ENCODE measurements at places on chromosomes 3 and 15. TPM values are rescaled to one million over a fixed set of nuclear protein-coding genes. Genes with fewer than 3 reads are reported as not detected.

DNA sequence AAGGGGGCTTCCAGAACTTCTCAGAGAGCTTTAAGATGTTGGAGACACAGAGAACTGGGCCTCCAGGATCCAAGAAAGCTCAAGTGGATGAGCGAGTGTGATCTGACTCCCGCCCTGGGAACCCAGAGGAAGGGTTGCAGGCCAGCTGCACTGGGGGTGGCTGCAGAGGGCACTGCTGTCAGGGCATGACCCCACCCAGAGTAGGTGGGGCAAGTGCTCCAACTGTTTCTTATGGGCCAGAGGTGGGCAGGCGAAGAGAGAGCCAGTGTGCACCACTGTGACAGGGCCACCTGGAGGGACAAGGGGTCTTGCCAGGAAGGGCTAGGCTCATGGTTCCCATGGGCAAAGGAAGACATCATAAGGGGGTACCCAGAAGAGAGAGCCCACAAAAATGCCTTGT is 48.8 kb downstream of the EXOG start:
- no peak overlapping the region for H3K4me3 ChIP-seq
- H3K27me3 ChIP-seq: peaks cover 7% of the 10 kb centered on the region
- H3K36me3 ChIP-seq: no peaks in the 10 kb centered on the region
- H3K27ac ChIP-seq: no peak overlapping the region
- DNase-seq: no peak

DNA sequence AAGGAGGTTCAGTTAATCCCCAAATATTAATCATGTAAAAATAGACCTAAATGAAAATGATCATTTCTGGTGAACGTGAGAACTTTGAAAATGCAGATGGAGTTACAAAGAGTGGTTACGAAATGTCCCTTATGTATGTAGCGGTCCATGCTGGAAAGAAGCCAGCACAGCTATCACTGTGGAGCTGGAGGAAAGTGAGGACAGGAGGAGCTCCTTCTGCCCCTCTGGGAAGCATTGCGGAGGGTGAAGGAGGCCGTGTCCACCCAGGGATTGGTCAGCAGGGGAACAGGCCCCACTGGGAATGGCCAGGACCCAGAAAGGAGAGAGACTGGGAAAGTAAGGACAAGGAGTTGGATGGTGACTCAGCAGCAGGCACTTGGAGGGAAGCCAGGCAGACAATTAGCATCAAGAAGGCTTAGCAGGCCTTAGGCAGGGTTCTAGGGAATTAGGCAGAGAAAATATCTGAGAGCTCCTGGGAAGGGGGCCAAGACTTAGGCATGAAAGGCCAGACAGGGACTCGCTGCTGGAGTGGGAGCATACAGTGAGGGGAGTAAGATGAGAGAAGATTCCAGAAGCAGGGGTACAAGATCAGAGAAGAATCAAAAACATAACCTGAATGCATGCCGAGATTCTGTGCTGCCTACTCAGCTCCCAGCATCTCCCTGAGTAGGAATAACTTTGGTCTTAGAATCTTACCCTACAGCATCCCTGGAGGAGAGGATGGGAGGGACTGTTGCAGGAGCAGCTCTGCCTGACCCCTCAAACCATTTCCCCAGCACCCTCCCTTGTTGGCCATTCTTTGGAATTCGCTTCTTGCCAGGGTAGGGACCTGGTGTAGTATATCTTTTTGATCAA is 171.0 kb upstream of the UMPS start:
- H3K4me1 ChIP-seq: no peaks in the 10 kb centered on the region
- no peak overlapping the region for H3K27ac ChIP-seq
- peaks cover 41% of the 10 kb centered on the region for H3K27me3 ChIP-seq
- no peaks in the 10 kb centered on the region for H3K36me3 ChIP-seq

DNA sequence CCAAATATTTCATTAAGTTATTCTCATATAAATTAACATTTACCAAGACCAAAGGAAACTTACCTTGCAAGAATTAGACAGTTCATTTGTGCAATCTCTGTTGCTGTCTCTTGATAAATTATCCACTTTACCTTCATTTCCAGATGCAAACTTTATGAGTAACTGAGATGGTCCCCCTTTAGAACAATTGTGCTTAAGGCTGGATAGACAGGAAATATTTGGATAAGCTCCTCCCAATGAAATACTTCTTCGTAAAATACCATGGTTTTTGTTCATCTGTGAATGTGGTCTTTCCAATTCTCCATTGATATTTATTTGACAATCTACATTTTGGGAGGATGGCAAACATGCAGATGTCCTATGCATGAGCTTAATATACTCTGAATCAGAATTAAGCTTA is 78.2 kb downstream of the NEDD4 start:
- no peak overlapping the region for H3K27ac ChIP-seq
- H3K4me3 ChIP-seq: no peak overlapping the region
- H3K4me1 ChIP-seq: peaks cover 3% of the 10 kb centered on the region
- H3K27me3 ChIP-seq: no peaks in the 10 kb centered on the region
- no peak for DNase-seq

DNA sequence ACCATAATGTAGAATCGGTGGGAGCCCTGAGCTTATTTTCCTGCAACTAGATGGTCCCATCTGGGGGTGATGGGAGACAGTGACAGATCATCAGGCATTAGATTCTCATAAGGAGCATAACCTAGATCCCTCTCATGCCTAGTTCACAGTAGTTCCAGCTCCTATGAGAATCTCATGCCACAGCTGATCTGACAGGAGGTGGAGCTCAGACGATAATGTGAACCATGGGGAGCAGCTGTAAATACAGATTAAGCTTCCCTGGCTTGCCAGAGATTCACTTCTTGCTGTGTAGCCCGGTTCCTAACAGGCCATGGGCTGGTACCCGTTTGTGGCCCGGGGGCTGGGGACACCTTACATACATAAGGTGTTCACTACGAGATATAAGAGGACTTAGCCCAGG is 67.5 kb upstream of the LRRFIP2 start:
- no peak for DNase-seq
- H3K4me1 ChIP-seq: peaks cover 21% of the 10 kb centered on the region
- H3K4me3 ChIP-seq: peak overlapping the region; percentile 96
- peak overlapping the region; percentile 97 for H3K27ac ChIP-seq

- DNase-seq: no peak
- peaks cover 13% of the 10 kb centered on the region for H3K4me1 ChIP-seq
Measured at GRCh38 chr15:64105113-64105704, 9.4 kb downstream of the SNX1 start.

GRCh38 chr3:37712421-37712820 is 149.3 kb upstream of the CTDSPL start:
- H3K4me1 ChIP-seq: peaks cover 5% of the 10 kb centered on the region
- H3K27ac ChIP-seq: no peak overlapping the region
- H3K36me3 ChIP-seq: no peaks in the 10 kb centered on the region
- H3K4me3 ChIP-seq: no peak overlapping the region
- H3K27me3 ChIP-seq: peaks cover 15% of the 10 kb centered on the region

GRCh38 chr3:151093905-151094304 is 8.4 kb downstream of the MED12L start:
- H3K27ac ChIP-seq: no peak overlapping the region
- no peak overlapping the region for H3K4me3 ChIP-seq
- no peaks in the 10 kb centered on the region for H3K36me3 ChIP-seq
- peaks cover 17% of the 10 kb centered on the region for H3K27me3 ChIP-seq
- no peak for DNase-seq
- peaks cover 4% of the 10 kb centered on the region for H3K4me1 ChIP-seq

- H3K36me3 ChIP-seq: no peaks in the 10 kb centered on the region
- H3K27me3 ChIP-seq: no peaks in the 10 kb centered on the region
- no peak overlapping the region for H3K27ac ChIP-seq
- no peak overlapping the region for H3K4me3 ChIP-seq
- no peaks in the 10 kb centered on the region for H3K4me1 ChIP-seq
Measured at GRCh38 chr3:78285032-78285728, 1245.3 kb downstream of the ROBO2 start.

- no peak for DNase-seq
- no peak overlapping the region for H3K27ac ChIP-seq
- no peaks in the 10 kb centered on the region for H3K4me1 ChIP-seq
- no peaks in the 10 kb centered on the region for H3K36me3 ChIP-seq
- H3K27me3 ChIP-seq: no peaks in the 10 kb centered on the region
- no peak overlapping the region for H3K4me3 ChIP-seq
Measured at GRCh38 chr3:74559261-74559660, 55.2 kb downstream of the CNTN3 start.

- peaks cover 35% of the 10 kb centered on the region for H3K4me1 ChIP-seq
- no peak for DNase-seq
- H3K27ac ChIP-seq: no peak overlapping the region
- H3K36me3 ChIP-seq: no peaks in the 10 kb centered on the region
- H3K4me3 ChIP-seq: no peak overlapping the region
Measured at GRCh38 chr15:91947683-91948608, 94.4 kb downstream of the SLCO3A1 start.

GRCh38 chr3:51311055-51311454 is 74.0 kb upstream of the MANF start:
- no peak overlapping the region for H3K27ac ChIP-seq
- no peak for DNase-seq
- no peaks in the 10 kb centered on the region for H3K27me3 ChIP-seq
- H3K36me3 ChIP-seq: no peaks in the 10 kb centered on the region

DNA sequence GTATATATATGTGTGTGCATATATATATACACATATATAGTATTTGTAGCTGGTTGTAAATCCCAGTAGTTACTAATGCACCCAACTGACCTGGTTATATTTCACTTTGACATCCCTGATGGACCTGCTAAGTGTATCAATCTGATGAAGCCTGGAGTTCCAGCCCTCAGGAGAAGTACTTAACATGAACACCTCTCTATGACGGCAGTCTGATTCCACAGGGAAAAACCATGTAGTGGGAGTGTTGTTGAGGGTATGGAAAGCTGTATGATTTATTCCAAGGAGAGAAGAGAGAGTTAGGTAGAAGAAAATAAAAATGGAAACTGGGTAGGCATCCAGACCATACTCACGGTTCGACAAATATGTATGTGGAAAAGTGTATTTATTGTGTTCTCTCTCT is 531.2 kb upstream of the SEMA6D start:
- H3K4me3 ChIP-seq: no peak overlapping the region
- no peak overlapping the region for H3K27ac ChIP-seq
- DNase-seq: no peak
- peaks cover 3% of the 10 kb centered on the region for H3K4me1 ChIP-seq
- H3K27me3 ChIP-seq: peaks cover 36% of the 10 kb centered on the region
- no peaks in the 10 kb centered on the region for H3K36me3 ChIP-seq

- peaks cover 2% of the 10 kb centered on the region for H3K4me1 ChIP-seq
- no peak overlapping the region for H3K27ac ChIP-seq
- H3K4me3 ChIP-seq: no peak overlapping the region
- H3K36me3 ChIP-seq: no peaks in the 10 kb centered on the region
- H3K27me3 ChIP-seq: peaks cover 20% of the 10 kb centered on the region
Measured at GRCh38 chr3:131688370-131688769, 185.6 kb upstream of the MRPL3 start.

The ACP3 gene
- total RNA-seq: not detected

The MUC13 gene
- total RNA-seq: not detected

The GP9 gene
- total RNA-seq: not detected

The PCLAF gene
- total RNA-seq: 59.9 TPM

The ESYT3 gene
- 0.09 TPM for total RNA-seq

The MAN2A2 gene
- 200 TPM for total RNA-seq

The CELSR3 gene
- 16.0 TPM for total RNA-seq

Data from activated T-helper 2 cell treated with anti-CD3 and anti-CD28 coated beads, Interferon-gamma antibody, Interleukin-2, Interleukin-4, amounts not matched to agents 10 μg/mL and 5 μg/mL and 100 μg/mL, durations not matched to agents 14 hours and 24 hours and 36 hours (primary cell).